ENCODE measurements at places on chromosomes 7 and 10.

DNA sequence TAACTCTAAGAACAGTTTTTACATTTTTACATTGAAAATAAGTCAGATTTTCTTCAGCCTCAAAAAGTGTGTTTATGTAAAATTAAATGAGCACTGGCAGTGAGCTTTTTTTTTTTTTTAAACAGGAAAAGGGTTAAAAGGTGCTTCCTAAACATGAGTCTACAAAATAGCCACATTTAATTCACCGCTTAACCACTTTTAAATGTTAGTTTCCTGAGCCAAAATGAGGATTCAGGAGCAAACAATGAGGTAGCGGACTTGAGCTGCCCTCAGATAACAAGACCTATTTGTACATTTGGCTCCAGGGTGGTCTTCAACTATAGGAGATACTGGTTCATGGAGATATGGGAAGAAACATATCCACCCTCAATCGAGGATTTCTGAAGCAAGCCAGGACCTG, 22.8 kb downstream of the AKR1C3 start:
- DNase-seq: no peak

DNA sequence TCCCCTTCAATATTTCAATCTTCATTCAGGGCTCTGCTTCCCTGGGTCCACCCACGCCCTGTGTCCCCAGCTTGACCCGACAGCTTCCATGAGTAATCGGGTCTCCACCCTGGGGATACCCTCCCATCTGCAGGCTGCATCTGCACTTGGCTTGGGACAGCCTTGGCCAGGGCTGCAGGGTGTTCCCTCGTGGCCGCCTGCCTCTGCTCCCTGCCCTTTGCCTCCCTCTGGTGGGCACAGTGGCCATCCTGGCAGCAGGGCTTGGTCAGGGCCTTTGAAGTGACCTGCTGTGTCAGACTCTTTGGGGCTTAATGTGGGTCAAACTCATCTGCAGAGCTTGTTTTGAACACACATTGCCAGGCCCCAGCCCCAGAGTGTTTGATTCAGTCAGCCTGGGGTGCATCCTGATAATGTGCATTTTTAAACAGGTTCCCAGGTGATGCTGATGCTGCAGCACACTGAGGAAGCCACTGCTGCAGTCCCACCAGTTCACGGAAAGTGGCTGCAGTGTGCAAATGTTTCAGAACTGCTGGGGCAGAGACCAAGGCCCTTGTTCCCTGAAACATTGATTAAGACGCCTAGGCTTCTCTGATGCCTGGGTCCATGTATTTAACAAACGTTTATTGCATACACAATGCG, 80.7 kb upstream of the SEC61G start:
- peak; percentile 45 for DNase-seq

- DNase-seq: no peak
Observed at GRCh38 chr10:74955796-74956195, 129.4 kb downstream of the KAT6B start.

DNA sequence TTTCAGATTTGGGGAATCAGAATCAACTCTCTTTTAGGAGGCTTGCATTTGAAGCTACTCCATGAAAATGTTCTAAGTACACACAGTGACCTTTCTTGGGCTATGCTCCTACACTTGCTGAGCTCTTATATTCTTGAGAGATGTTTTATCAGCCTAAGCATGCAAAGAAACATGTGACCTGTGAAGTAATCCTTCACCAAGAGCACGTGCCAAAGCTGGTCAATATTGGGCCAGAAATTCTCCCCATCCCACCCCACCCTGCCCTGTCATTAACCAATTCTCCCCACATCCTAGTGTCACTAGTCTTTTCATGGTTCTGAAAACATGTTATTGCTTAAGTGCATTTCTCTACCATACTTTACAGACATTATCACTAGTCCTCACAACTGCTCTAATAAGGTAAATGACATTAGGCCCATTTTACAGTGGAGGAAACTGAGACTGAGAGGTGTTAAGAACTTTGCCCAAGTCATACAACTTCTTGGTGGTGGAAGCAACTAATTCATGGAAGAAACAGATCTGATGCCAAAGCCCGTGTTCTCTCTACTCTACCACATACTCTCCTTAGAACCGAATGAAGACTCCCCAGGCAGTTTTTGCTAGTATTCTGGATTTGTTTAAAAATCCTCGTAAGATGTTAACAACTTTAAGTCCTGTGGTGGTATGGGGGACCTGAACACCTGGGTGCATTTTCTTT, 200.6 kb downstream of the PTEN start:
- no peak for DNase-seq

DNA sequence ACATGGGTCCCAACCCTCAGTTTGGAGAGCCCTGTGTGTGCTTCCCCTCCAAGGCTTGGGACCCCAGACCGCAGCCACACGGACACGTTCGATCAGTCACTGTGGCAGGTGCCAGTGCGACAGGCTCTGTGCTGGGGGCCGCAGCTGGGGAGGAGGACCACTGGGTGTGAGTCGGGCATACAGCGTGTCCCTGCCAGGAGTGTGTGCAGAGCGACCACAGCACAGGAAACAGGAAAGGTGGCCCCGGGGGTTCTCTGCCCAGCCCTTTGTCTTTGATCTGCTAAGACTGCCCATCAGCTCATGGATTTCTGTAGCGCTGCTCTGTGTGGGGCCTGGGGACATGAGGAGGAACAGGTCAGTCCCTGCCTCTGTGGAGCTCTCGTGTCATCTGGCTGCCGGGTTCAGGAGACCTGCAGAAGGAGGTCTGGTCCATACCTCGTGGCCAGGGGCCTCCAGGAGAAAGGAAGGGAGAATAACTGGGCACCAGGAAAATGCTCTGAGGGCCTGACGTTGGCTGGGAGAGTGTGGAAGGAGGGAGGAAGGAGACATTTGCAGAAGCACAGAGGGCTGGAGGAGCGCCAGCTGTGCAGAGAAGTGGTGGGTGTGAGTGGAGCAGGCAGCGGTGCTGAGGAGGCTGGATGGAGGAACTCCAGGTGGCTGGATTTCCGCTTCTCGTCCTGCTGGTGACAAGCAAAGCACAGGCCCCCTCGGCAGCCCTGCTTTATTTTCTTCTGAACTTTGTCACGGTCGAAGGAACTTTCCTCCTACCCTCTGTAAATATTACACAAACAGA, 4.1 kb downstream of the NUDT1 start:
- no peak for DNase-seq

- DNase-seq: no peak
Observed at GRCh38 chr7:80060218-80060806, 74.3 kb upstream of the GNAI1 start.

DNA sequence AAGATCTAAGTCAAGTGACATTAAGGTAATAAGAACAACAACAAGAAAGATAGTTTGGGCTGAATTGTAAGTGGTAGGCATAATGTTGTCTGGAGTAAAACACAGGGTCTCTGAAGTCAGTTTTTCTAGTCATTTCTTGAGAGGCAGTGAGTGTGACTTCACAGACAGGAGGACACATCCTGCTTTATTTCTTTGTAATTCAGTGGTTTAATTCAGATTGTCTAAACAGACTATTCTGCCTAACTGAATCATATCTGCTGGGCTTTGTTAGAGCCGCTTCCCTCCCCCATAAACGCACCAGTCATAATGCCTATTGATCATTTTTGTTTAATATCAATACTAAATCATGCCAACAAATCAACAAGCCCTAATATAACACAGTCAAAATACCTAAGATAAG, 46.8 kb downstream of the AGK start:
- DNase-seq: no peak

DNA sequence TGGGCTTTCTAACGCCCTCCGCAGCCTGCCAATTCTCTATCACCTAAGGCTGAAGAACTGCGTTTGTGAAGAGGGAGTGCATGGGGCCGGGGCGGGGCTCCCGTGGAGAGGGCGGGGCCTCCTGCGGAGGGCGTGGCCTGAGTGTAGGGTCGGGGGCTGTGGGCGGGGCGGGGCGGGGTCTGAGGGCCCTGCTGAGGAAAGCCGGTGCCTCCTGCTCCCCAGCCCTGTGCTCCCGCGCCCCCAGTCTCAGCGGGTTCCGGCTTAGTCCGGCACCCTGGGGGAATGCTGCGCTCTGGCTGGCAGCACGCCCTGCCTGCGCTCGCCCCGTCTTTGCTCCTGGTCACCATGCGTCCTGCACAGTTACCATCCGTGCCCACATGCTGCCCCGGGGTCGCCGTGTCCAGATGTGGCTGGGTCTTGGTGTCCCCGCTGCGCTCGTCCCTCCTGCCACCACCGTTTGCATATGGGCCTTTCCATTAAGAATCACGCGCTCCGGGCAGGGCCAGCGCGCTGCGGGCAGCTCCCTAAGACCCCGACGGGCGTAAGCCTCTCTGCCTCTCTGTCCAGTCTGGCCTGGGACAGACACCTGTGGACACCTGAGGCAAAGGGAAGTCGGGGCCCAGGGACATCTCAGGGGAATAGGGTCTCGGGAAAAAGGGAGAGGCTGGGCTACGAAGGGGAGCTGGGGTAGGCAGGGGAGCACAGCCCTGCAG, 144.0 kb upstream of the RET start:
- DNase-seq: peak; percentile 36

- no peak for DNase-seq
Observed at GRCh38 chr10:11794566-11794965, 28.6 kb upstream of the PROSER2 start.

- DNase-seq: no peak
Observed at GRCh38 chr10:63208986-63209385, 75.9 kb downstream of the NRBF2 start.

DNA sequence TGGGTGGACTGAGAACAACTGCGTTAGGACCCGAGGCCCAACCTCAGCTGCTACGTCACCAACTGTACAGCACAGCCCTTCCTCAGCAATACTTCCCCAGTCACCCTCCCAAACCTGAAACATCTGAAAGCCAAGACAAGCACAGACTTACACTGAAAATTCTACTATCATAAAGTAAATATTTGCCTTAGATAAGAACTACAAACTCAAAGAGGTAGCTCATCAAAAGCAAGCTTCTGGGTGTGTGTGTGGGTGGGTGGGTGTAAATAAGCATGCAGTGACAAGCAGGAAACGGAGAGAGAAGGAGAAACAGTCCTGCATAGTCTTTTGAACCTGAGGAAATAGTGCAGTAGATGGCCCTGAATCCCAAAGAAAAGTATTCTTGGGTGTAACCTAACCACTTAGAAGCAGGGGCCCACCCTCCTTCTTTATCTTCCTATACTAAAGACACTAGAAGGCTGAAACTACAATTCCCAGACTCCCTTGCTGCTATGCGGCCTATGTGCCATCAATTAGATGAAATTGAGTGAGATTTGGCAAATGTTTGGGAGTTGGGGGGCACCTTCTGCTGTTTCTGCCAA, 18.7 kb downstream of the SLC25A13 start:
- DNase-seq: no peak

DNA sequence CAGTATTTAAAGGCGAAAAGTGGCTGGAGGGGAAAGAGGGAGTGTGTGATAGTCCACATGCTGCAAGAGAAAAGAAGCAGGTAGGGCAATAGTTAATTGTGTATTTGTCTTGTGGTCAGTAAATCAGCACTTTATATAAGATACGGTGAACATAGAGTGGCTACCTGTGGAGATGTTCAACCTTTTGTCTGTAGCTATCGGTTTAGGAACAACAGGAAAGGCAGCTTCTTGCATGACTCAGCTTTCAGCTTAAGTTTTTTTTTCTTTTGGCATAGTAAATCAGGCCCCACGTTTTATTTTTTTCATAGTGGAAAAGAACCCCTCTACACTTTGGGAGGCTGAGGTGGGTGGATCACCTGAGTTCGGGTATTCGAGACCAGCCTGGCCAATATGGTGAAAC, 14.2 kb upstream of the MTPN start:
- DNase-seq: no peak

DNA sequence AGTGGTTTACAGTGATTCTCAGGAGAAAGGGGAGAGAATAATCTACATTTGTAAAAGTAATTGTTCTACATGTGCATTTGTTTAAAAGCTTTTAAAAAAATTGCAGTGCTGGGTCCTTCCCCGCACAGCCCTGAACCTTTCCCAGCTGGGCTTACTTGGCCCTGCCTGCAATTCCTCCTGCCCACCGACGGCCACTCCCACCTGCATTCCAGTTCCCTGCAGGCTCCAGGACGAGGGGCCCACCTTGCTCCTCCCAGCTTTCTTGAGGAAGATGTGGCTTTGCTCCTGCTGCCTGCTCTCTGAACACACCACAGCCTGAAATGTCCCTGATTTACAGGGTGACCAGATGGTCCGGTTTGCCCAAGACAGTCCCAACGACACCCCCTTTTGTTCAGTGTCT, 222.7 kb downstream of the PRPF18 start:
- no peak for DNase-seq

DNA sequence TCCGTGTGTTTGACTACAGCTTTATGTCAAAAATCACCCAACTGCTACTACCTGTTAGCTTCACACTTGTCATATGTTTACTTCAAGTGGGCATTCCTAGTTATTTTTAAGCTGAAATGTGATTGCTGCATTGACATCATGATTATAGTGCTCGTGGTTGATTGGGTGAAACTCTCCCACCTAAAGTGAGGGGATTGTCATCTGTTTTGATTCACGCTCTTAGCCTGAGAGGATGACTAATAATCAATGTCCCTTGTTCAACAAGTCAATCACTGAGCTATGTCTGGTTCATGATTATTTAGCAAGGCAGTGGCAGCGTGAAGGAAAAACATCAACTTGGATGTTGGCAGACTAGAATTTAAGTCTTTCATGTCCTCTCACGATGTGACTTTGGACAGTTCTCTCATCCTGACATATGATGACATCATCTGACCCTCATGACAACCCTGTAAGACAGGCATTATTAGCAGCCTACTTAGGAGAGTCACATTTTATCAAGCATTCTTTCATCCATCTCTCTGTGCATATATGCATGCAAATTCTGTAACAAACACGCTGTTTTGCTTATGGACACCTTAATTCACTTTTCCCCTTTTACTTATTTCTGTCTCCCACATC, 352.6 kb upstream of the ZMIZ1 start:
- DNase-seq: no peak

DNA sequence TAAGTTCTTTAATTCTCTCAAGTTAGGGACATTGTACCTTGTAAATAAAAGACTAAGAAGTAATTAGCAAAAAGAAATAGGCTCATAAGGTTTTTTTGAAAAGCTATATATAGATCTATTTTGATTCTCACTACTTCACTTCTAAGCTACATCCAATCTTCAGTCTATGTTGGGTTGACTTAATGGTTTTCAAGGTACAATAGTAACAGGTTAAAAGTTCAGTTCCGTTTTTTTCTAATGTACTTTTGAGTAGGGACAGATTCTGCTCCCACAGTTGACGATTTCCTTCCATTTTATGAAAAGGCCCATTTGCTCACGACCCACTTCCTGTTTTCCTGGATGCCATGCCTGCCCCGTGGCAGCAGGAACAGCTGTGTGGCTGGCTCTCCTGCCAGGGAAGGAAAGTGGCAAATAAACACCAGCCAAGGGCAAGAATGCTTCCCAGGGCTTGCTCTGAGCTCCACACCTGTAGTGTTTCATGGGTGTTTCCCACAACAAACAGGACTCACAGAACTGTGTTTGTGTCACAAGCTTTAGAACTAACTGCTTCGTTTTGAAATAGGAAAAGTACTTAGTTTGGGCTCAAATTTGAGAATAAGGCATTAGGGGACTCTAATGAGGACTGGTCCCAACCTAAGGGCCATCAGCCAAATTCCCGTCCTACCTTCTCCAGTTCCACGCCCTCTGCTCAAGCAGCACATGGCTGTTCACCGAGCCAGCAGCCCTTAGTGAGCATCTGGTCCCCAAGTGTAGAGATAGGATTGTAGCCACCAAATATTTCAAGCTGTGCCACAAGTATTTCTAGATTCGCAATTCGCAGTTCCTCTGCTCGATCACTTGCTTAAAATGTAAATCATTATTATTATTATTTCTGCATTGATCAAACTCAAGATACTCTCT, 240.7 kb downstream of the COBL start:
- DNase-seq: no peak
